ENCODE measurements at places on chromosomes 16 and 17.

- no peak for DNase-seq
These were observed 44.3 kb upstream of the CHMP6 start for GRCh38 chr17:80947200-80947940.

- no peak for DNase-seq
These were observed 13.5 kb downstream of the SUPT6H start for GRCh38 chr17:28675490-28675889.

GRCh38 chr17:60604686-60605334 is 4.8 kb downstream of the PPM1D start:
- DNase-seq: no peak

- no peak for DNase-seq
These were observed 8.5 kb downstream of the IRX3 start for GRCh38 chr16:54277845-54278703.

DNA sequence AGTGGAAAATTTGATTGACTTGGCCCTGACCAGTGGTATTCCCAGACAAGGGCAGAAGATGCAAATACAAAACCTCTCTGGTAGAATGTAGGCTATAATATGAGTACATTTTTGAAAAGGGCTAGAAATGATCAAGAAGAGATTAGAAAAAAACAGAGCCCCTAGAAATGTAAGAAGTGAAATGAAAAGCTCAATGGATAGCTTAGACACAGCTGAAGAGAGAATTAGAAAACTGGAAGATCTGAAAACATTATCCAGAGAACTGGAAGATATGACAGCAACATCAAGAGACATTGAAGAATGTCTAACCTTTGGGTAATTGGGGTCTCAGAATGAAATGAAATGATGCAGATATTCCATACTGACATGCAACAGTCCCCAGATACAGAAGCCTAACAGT is 105.2 kb upstream of the ZNF750 start:
- DNase-seq: no peak

- no peak for DNase-seq
These were observed 161.5 kb upstream of the SALL1 start for GRCh38 chr16:51312363-51313150.

GRCh38 chr17:29742210-29742513 is 119.5 kb upstream of the CORO6 start:
- DNase-seq: no peak

GRCh38 chr17:63247706-63248105 is 198.4 kb downstream of the CYB561 start:
- DNase-seq: no peak

GRCh38 chr17:74340470-74341023 is 14.5 kb downstream of the KIF19 start:
- no peak for DNase-seq

All from hematopoietic multipotent progenitor cell treated with erythropoietin and hydrocortisone succinate and interleukin-3 and kit ligand, for 6 days (in vitro differentiated cells).